ENCODE measurements at places on chromosomes 3 and 15.

GRCh38 chr15:50049871-50050270, 69.2 kb downstream of the ATP8B4 start:
- DNase-seq: no peak

DNA sequence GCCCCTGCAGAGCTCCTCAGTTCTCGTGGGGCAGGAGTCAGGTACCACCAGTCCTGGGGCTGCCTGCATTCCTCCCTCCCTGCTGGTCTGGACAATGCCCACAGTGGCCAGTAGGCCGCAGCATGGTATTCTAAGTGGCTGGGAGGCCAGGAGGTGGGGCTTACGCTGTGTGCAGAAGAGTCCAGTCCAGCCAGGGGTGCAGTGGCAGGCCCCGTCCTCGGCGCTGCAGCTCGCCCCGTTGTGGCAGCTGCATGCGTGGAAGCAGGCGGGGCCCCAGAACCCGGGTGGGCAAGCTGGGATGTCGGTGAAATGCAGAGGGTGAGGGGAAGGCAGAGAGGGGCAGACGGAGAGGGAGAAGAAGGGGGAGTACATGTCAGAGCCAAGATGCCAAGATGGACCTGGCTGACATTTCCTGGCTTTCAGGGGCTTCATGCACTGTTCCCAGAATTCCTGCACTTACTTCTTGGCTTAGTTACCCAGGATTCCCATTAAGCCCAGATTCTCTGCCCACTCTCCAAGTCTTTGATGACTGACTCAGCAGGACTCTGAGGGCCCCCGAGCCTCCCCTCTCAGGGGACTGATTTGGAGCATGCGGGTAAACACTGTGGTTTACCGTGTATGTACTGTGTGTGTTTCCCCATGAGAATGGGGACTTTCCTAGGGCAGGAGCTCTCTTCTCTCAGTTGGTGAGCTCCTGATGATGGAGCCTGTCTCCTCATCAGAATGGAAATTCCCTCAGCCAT, 47.5 kb downstream of the RAB11A start:
- no peak for DNase-seq

- DNase-seq: no peak
These were observed 262.9 kb upstream of the ATP10A start for GRCh38 chr15:26126070-26126469.

- no peak for DNase-seq
These were observed 415.3 kb downstream of the TIGIT start for GRCh38 chr3:114709102-114709501.

DNA sequence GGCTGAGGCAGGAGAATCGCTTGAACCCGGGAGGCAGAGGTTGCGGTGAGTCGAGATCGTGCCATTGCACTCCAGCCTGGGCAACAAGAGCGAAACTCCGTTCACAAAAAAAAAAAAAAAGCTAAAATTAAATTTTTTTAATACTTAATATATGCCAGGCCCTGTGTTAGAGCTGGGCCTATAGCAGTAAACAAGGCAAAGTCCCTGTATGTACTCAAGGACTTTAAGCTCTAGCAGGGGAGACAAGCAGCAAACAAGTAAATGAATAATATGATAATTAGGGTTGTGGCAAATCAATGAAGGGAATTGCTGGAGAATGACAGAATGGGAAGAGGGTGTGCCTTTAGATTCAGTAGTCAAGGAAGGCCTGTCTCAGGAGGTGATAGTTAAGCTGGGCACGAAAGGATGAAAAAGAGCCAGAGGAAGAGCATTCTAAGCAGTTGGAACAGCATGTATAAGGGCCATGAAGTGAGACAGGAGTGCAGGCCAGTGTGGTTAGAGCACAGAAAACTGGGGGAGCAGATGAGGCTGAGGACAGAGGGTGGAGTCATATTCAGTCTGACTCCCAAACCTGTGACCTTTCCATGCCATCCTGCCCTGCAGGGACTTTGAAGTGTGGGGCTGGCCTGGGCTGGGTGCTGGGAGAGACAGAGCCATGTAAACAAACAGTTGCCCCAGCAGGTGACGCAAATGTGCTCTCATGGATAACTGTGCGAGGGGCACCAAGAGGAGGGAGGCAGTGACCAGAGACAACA, 6.6 kb upstream of the RAF1 start:
- DNase-seq: no peak

DNA sequence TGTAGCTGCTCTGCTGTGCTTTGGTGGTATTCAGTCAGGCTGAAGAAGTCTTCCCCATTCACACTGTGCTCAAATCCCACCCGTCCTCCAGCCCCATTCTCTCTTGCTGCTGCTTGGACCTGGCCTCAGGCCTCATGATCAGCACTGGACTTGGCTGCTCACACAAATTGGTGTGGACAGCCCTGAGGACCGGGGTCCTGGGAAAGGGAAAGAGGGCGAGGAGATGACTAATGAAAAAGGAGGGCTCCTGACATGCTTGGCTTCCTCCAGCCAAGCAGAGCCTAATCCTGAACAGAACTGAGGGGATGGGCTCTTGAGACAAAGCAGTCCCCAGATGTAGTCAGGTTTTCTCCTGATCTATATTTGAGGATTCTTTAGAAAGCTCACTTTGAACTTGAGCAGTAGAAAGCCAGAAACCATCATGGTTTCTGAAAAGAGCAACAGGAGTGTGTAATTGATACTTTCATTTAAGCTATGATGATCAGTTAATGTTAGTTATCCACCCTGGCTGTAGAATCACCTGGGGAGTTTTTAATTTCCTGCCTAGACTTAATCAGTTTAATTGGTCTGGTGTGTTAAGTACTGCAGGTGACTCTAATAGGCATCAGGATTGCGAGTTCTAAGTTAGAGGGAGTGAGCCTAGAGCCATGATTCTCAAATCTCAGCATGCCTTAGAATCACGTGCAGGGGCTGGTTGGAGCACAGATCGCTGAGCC, 79.4 kb upstream of the THBS1 start:
- DNase-seq: no peak

DNA sequence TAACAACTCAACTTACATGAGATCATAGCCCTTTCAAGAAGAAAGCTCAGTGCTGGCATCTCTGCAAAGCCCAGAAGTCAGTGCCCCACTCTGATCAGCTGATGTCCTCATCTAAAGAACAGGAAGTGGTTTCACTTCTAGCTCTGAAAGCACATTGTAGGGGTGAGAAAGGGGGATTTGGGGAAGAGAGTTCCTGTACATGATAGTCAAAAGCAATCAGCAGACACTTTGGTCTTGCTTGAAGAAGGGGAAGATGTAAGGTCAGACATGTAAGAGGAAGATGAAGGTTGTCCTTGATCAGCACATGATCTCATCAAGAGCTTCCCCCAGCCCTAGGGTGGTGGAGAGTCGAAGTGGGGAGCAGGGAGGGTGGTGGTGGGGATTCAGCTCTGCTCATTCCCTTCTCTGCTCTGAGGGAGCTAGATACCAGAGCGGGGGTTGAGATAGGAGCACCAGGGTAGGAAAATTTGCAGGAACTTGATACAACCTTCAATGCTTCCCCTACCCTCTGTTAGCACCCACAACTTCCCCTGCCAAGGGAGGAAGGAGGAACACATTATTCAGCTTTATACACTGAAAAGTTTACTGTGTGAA, 76.4 kb upstream of the ETV5 start:
- no peak for DNase-seq

- DNase-seq: no peak
These were observed 54.7 kb upstream of the SLCO2A1 start for GRCh38 chr3:134084242-134084950.

GRCh38 chr15:78107471-78107870, 15.1 kb downstream of the SH2D7 start:
- DNase-seq: no peak

DNA sequence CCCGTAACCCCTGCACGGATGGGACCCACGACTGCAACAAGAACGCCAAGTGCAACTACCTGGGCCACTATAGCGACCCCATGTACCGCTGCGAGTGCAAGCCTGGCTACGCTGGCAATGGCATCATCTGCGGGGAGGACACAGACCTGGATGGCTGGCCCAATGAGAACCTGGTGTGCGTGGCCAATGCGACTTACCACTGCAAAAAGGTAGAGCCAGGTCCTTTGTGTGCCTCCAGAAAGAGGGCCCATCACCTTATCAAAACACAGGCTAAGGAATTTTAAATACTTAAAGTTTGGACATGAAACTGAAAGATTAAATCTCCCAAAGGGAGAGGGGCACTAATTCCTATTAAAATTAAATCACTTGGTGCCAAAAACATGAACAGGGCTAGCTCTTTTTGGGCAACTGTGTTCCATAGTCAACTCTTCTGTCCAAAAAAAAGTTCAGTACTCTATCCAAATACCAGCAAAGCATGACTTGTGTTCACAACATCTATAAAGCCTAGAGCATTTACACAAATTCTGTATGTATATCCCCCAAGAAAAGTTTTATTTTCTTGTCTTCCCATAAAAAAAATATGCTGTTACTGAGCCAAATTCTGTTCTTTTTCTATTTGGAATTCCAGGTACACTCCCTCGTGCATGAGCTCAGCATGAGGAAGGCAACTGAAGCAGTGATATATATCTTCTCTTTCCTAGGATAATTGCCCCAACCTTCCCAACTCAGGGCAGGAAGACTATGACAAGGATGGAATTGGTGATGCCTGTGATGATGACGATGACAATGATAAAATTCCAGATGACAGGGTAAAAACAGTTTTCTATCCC, 9.2 kb downstream of the THBS1 start:
- no peak for DNase-seq

GRCh38 chr3:149080699-149081091, 5.6 kb downstream of the HLTF start:
- DNase-seq: no peak

GRCh38 chr3:81726132-81726531, 35.3 kb downstream of the GBE1 start:
- no peak for DNase-seq

DNA sequence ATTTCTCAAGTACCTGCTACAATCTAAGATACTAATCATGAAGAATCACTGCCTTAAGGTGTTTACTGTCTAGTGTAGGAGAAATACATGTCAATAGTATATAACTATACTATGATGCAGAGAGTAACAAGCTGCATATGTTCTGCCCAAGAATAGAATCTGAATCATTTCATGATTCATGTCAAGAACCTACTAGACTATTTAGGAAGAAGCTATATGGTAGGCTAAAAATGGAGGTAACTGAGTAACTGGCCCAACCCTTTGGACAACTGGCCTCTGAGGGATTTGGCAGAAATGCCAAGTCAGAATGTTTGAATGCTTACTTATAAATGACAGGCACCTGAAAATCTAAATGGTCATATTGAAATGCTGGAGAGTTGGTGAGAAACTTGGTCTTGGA, 59.9 kb upstream of the DGKG start:
- DNase-seq: no peak

GRCh38 chr3:65951836-65952505, 86.7 kb downstream of the MAGI1 start:
- DNase-seq: no peak

DNA sequence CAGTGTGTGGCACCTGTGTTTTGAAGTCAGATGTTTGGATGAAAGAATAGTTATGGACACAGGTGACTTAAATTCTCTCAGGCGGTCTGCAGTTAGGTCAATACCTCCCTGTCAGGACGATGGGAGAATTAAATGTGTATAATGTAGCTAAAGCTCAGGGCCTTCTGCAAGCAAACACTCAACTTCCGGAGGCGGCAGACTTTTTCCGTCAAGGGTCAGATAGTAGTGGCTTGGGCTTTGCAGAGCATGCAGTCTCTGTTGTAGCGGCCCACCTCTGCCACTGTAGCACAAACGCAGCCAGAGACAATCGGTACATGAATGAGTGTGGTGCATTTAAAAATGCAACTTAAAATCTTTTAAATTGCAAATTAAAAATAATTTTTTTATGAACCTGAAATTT, 47.4 kb downstream of the CMTM8 start:
- no peak for DNase-seq

DNA sequence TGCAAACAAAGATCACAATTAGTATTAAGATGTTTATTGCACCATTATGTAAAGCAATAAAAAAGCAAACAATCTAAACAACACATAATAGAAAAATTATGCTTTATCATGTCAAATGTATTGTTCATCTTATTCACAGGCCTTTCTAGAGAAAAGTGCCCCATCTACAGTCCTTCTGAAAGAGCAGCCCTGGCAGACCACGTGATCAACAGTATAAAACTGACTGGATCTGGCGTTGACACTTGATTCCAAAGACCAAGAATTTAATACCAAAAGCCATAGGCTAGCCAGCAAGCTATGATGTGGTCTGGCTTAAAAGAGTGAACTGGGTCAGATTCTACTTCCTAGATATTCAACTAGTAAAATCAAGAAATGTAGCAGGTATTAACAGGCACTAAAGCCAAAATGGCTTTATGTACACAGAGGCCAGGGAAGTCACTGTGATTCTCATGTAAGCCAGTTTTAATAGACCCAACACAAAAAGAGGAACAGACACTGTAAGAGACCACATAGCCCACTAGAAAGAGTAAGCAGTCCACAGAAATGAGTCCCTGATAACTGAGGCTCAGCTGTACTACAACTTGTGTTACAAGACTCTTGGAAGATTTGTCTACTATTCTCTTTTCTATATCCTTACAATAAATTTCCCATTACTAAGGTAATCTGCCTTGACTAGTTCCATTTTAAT, 32.5 kb downstream of the DMXL2 start:
- no peak for DNase-seq

DNA sequence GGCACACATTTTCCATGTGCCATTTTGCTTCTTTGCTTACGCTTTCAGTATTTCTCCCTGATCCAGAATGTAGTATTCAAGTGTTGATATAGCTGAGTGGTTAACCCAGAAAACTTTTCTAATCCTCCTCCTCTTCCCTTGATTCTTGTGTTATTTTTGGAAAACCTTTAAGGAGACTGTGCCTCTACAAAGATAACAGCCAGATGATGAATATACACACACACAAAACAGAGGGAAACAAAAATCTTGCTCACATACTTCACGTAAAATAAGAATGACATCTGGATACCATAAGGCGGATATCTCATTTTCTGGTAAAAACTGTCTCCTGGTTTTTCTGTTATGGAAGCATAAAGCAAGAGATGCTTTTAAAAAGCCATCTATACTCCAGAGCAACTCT, 295.8 kb upstream of the THBS1 start:
- DNase-seq: no peak

Data from activated T-helper 1 cell treated with anti-CD3 and anti-CD28 coated beads, Interleukin-2, amount 50 U/mL, for 16 hours (primary cell).